Umbilical cord (tissue), 2 donors: ENCODE measurements at places on chromosomes 5 and 9.
A peak's percentile ranks its signal among the peaks of the same experiment; 100 is the strongest.

GRCh38 chr9:125565126-125565525 is 141.9 kb downstream of the MAPKAP1 start:
- DNase-seq = no peak

DNA sequence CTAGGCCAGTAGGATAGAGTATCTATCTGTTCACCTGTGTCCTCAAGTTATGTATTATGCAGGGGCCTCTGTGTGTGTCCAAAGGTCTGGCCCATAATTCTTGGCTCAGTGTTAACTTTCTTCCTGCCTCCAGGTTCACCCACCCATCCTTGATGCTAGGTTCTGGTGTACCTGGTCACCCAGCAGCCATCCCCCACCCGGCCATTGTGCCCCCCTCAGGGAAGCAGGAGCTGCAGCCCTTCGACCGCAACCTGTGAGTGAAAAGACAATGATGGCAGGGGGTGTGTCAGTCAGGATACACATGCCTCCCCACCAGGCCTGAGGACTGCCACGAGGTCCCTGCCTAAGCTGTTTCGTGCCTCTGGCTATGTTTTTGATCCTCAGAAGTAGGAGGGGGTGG is 27.6 kb downstream of the TCF7 start:
- DNase-seq = no peak

DNA sequence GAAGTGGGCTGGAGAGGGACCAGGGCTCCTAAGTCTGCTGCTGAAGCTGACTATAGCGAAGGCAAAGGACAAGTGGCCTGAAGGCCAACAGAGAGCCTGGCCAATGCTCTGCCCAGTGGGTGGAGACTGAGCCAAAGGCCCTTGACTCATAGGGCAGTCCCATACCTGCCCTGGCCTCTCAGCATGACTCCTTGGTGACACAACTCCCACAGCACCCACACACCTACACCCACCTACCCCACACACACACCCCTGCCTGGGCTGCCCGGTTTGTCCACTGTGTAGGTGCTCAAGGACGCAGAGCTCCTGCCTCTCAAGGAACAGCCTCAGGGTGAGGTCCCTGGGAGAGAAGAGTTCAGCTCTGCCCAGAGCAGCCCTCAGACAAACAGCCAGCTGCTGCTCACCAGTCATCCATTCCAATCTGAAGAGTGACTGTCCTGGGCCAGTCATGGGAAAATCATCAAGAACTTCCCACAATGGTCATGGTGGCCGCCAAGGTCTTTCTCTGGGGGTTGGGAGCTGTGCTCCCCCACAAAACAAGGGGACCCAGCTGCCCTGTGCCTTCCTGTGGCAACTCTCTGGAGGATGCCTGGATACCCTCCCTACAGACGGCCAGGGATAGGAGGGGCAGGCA is 5.0 kb downstream of the TNIP1 start:
- no peak for DNase-seq

GRCh38 chr9:13529321-13530104 is 250.0 kb upstream of the MPDZ start:
- peak; percentile 37 for DNase-seq

DNA sequence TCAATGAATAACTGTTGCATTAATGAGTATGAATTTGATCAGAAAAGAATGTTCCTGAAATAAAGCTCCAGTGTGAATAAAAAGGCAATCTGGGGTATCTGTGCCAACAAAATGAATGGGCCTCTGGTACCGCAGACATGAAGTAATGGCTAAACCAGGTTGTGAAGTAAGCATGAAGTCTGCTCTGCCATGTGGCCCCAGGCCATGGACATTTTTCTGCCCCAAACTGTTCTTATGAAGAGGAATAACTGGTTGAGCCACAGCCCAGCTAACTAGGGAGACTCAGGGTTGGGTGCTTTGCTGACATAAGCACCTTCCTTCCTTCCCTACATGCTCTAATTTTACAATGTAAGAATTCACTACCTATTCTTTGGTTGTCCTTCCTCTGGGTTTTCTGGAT is 147.4 kb upstream of the LRRTM2 start:
- peak; percentile 50 for DNase-seq
